ENCODE measurements at places on chromosomes 2 and 18.

GRCh38 chr2:198322275-198322674, 517.9 kb downstream of the PLCL1 start:
- DNase-seq: no peak

DNA sequence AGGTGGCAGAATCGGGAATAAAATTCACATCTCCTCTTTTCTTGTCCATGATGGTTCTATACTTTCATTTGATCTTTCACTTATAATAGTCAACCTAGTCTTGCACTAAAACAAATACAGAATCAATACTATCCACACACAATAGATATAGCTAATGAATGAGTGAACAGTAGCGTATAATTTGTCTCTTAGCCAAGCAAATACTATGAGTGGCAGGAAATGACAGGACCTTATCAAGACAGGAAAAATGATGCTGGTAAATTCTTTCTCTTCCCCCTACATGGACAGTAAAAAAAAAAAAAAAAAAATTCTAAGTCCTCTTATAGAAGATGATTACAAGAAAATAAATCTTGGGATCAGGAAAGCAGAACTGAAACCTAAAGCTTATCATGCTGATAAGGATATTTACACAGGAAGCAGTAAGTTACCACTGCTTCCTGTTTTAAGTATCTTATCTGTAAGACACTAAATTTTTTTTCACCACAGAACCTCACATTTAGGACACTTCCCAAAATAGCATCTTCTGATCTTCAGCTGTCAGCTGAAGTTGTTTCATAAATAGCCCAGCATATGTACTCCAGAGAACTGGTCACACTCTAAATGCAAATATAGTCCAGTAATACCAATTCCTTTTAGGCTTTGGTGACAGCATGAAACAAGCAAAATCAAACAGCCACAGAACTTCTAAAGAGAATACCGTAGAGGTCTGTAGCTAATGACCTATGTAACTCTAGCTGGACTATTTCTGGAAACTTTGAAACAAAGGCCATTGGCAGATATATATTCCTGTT, 27.0 kb downstream of the IRS1 start:
- DNase-seq: peak; percentile 71

DNA sequence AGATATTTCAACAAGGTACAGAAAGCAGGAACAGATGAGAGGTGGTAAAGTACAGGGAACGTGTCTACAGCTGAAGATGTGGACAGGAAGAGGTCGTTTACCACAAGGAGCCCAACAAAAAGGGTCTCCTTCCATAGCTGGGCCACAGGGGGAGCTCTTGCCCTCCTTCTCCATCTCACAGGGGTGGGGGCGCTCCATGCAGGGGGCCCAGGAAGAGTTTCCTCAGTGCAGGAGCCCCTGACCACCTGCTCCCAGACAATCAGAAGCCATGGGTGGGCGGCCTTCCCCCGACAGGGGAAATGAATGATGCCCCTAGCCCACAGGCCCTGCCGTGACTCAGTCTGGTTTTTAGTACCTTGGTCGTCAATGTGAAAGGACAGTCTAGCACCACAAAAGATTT, 163.6 kb upstream of the ZNF516 start:
- peak; percentile 45 for DNase-seq

GRCh38 chr2:26485099-26485498, 7.2 kb upstream of the OTOF start:
- DNase-seq: no peak

DNA sequence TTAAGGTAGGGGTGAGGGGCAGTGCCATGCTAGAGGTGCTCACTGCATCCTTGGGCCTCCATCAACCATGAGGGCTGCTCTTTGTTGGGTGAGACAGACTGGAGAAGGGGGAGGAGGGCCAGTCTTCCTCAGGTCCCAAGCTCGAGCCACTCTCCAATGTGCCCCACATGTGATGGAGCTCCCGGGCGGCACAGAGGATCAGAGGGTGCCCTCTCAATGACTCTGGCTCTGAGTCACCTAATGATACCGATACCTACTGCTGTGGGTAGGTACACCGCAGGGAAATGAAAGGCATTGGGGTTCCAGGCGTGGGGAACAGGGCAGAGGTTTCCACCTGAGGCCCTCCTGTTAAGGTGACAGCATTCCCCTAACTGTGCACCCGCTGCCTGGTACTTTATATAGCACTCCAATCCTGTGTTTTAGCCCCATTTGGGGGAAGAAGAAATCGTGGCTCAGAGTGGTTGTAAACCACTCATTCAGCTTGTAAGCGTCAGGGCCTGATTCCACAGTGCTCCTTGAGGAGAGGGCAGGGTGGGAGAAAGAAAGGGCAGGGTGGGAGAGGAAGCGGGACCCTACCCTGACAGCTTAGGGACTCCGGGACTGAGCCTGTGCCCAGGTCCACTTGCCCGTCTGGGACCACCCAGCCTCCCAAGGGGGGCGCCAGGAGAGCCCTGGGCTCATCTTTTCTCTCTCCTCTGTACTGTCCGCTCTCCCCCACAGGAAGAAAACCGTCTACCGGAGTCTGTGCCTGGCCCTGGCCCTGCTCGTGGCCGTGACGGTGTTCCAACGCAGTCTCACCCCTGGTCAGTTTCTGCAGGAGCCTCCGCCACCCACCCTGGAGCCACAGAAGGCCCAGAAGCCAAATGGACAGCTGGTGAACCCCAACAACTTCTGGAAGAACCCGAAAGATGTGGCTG, 1.8 kb downstream of the B3GNT7 start:
- DNase-seq: no peak

DNA sequence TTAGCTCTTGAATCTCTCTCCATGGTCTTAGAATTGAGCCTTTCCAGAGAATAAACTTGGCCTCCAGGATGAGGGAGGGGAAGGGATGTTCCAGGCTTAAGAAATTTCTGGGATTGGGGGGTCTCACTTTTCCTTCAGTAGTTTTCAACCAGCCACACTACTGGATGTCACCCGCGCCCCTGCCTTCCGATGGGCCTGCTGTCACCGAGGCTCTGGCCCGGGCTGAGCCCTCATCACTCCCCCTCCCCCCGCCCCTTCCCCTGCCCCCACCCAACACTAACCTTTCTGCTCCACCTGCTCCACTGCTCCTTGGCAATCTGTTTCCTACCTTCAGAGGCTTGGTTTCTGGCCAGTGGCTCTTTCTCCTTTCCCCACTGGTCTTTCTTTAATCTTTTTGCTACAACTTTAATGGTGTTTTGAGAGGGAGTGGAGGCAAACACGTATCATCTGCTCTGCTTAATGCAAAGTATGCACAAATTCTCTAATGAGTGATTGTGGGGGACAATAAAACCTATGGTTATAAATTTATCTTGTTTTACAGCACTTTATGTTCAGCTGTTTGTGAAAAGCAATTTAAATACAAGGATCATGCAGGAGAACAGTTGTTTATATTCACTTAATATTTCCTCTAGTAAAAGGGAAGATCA, 155.1 kb downstream of the WDSUB1 start:
- DNase-seq: no peak

DNA sequence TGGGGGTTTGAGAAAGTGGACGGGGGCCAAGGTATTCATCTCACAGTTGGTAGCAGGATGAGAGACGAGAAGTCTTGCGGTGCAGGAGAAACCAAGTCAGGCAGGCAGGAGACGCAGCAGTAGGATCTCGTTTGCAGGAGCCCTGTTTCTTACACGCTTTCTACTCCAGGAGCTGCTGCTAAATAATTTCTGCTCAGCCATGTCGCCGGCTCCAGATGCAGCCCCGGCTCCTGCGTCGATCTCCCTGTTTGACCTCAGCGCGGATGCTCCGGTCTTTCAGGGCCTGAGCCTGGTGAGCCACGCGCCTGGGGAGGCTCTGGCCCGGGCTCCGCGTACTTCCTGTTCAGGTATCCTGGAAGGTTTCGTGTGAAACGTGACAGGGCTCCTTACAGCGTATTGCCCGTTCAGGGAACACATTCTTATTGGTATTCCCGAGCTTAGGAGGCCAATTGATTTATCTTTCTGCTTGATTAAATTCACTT, 494 bp downstream of the ANKZF1 start:
- peak; percentile 58 for DNase-seq

DNA sequence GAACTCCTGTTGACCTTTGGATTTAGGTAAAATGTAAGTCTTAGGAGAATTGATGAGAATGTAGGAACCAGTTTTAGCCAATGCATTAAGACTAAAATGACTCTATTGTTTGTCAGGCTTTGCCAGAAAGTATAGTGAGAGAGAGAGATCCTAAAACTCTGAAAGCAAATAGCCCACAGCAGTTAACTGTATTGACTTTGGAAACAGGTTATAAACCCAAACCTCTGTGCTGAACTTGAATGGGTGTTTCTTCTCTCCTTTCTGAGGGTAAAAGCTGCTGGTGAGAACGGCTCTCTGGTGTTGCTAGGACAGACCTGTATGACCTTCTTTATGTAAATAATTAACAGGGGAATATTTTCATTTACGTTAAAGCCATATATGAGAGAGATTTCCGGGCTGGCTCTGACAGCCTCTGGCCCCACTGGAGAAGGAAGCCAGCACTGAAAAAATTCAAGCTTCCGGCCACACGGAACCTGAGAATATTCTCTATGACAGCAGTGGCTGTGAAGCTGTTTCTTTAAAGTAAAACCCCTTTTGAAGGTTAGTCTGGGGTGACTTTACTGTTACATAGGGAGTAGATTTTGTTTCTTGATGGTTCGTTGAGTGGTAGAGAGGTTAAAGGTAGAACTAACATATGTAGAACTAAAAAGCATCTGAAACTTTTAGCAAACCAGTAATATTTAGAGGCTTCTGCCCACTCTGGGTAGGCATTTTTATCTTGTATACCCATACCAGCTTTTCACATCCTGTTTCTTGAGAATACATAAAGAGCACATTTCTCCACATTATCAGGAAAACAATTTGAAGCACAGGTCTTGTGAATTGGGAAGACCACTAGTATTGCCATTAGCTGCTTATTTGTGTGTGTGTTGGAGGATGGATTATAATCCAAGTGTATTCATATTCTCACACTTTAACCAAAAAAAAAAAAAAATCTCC, 123.8 kb downstream of the SPTBN1 start:
- DNase-seq: peak; percentile 38

DNA sequence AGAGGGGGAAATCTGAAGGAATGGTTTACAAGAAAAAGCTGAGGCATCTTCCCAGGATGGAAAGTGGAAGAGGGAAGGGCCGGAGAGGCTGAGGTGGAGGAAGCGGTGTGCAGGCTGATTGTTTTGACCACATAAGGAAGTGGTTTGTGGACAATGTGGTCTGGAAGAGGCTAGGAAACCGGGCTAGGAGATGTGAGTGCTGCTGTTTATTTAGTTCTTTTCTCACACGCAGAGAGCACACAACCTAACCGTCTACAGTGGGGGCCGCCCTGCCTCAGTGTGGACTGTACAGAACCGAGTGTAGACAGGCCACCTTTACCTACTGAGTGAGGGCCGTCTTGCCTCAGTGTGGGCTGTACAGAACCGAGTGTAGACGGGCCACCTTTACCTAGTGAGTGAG, 251.7 kb upstream of the PXDN start:
- no peak for DNase-seq

DNA sequence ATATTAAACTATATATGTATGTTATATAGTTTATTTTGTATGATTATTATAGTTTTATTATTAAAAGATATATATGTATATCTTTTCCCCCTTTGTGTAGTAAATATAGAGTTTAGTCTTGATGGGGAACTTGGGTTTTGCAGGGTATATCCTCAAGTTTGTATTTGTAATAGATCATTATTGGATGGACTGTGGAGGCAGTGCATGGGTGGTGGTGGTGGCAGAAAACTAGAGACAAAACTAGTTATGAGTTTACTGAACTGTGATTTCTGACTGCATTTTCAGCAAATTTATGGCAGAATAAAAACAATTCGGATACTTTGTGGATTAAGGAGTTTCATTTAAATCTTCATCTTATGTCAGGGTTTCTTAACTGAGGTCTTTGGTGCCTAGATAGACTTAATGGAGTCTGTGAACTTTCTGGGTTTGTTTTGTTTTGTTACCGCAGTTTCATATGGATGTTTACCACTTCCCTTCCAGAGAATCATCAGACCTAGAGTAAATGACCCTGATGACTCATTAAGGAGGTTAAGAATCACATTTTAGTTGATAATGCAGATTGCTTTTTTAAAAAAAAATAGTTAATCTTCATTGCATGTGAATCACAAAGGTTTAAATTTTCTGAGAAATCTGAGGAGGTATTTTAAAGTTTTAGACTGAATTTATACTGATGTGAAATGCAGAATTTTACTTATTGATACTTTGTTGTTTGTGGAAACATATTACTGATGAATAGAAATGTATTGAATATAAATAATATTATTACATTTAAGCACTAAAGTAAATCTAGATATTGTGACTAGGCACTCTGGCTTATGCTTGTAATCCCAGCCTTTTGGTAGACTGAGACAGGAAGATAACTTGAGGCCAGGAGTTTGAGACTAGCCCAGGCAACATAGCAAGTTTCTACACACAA, 14.5 kb downstream of the EPC2 start:
- no peak for DNase-seq

GRCh38 chr2:232325324-232326273, 53.0 kb upstream of the ALPP start:
- DNase-seq: no peak

All from germinal center (tissue), 1 donor.